Activated T-cell treated with anti-CD3 and anti-CD28 coated beads, Interleukin-2, amount 50 U/mL, for 48 hours (primary cell): ENCODE measurements at places on chromosomes 1 and 21.

GRCh38 chr1:116390195-116390594 is 17.2 kb downstream of the ATP1A1 start:
- peak; percentile 63 for DNase-seq

DNA sequence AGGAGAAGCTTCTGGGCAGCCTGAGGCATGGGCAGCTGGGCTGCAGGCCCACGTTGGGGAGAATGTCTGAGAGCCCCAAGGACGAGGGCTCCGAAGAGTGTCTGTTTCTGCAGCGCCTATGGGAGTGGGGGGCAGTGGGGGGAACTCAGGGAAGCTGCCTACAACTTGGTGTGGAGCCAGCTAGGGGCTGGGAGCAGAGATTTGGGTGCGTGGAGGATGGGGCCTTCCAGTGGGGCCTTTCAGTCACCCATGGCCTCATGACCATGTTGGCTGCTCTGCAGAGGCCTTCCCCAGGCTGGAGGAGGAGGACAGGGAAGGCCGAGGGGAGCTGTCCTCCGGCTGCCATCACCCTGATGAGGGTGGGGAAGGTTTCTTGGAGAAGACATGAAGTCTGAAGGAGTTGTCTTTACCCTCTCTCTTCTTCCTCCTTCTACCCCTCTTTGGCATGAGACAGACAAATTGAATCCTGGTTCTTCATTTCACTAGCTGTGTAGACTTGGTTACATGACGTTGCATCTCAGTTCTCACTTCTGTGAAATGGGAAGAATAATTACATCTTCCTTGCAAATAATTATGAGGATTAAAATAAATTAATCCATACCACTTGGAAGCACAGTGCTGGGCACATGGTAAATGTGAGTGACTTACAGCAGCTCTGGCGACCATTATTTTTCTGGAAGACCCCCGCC is 8.3 kb downstream of the PPFIA4 start:
- DNase-seq = no peak

DNA sequence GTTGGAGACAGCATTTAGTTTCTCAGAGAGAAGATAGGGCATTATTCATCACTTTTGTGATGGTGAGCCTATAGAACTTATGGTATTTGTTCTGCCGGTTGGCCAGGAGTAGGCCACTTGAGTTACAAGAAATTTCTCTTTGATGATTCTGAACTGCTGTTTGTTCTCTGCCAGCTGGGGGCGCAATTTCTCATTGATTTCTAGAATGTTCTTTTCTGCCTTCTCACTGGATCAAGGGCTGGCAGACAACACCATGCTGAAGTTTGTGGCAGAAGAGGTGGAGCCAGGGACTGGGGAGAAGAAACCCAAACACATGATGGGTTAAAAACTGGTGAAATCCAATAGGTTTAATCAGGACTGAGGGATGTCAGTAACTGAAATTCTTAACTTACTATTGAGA is 360.6 kb downstream of the FAM72C start:
- no peak for DNase-seq

GRCh38 chr21:34782506-34783360 is 113.9 kb downstream of the CLIC6 start:
- no peak for DNase-seq

- no peak for DNase-seq
Observed at GRCh38 chr1:25529518-25530185, 13.8 kb upstream of the LDLRAP1 start.

DNA sequence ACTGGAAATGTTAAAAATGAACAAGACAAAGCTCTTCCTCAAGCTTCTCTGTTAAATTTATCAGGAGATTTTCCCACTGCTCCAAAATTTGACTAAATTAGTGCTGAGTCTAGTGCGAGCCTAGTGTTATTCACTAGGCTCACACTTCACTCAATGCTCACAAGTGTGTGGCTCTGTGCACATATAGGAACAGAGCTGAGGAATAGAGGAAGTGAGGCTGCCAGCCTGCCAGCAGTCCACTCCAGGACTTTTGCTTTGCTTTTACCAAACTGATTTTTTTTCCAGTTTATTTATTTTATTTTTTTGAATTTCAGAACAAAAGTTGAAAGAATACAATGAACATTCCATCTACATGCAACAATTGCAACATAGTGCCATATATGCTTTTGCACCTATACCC is 87.2 kb downstream of the VAV3 start:
- no peak for DNase-seq

DNA sequence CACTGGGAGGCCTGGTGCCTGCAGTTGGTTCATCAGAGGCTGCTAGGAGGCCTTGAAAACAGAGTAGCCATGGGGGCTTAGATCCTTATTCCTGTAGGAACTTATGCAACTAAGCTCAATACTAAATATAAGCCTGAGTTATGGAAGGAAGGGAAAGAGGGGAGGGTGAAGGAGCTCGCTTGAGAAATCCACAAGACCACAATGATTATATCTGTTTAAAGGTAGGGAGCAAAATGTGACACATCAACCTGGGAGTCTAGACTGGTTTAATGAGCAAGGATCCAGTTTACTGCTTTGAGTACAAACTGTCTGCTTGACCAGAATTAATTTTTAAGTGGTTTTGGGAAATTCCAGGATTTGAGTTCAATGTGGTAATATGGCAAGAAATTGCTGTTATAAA is 20.4 kb upstream of the ANGPTL7 start:
- no peak for DNase-seq
